IPS-NIHi11 (cell line): ENCODE measurements at places on chromosomes 11 and 22.

- no peak for DNase-seq
Measured at GRCh38 chr11:31805037-31805628, 6.0 kb downstream of the PAX6 start.

GRCh38 chr22:33111491-33111890, 53.3 kb upstream of the SYN3 start:
- DNase-seq, result no peak

GRCh38 chr22:24181996-24182899, 961 bp downstream of the SUSD2 start:
- DNase-seq, result no peak

DNA sequence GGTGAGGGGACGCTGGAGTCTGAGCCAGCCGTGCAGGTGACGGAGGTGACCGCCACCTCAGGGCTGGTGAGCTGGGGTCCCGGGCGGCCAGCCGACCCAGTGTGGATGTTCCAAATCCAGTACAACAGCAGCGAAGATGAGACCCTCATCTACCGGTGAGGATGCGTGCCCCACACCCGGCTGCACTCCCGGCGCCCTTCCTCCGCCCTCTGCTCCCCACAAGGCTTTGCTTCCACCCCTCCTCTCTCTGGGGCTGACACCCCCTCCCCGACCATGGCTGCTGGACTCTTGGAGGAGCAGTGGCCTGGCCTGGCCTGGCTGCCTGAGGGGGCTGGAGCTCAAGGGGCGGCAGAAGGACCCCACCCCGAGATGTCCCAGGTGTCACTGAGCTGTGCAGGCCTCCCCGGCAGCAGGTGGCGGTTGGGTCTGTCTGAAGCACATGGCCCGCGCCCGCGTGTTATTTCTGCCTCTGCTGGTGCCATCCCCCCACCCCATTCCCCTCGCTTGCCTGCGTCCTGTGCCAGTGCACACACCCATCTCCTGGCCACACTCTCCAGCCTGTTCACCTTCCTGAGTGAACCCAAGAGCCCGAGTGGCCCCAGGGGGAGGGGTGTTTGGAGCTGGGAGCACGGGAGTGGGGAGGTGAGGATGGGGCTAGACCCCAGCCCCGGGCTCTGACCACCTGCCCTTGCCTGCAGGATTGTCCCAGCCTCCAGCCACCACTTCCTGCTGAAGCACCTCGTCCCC, 2.2 kb downstream of the LRFN4 start:
- no peak for DNase-seq

- DNase-seq, result no peak
Measured at GRCh38 chr22:17380359-17381087, 11.3 kb downstream of the CECR2 start.

DNA sequence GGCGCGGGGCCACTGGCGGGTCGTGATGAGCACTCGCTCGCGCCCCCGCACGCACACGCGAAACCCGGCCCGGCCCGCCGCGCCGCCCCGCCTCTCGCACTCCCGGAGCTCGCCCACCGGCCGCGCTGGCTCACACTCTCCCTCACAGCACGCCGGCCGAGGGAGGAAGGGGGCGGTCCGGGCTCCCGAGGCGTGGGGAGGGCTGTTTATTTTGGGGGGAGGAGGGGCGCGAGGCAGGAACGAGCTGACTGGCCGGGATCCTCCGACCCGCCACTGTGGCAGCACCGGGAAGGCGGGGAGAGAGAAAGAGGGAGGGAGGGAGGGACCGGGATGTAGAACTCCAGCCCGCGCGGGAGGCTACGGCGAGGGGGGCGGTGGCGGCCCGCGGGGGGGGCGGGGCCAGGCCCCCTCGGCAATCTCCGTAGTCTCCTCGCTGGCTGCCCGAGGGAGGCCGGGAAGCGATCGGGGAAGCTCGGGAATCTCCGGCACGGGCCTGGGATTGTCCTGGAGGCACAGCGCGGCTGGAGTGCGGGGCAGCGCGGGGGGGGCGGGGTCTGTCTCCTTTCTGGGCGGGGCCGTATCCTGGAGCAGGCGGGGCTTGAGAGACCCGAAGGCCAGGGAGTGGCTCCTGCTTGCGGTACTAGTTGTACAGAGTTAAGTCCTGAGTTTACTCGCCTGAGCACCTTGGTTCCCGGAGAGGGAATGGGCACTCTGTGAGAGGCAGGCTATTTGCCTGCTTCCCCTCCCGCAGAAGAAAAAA, at the start of gene RBFOX2:
Gene RBFOX2, minus strand, starts transcription at position 179 of the 760 bp plus-strand sequence. CDS start 399 bp downstream, outside the sequence.
- peak; percentile 100 for DNase-seq

- no peak for DNase-seq
Measured at GRCh38 chr11:46240371-46240770, 37.1 kb upstream of the CREB3L1 start.

DNA sequence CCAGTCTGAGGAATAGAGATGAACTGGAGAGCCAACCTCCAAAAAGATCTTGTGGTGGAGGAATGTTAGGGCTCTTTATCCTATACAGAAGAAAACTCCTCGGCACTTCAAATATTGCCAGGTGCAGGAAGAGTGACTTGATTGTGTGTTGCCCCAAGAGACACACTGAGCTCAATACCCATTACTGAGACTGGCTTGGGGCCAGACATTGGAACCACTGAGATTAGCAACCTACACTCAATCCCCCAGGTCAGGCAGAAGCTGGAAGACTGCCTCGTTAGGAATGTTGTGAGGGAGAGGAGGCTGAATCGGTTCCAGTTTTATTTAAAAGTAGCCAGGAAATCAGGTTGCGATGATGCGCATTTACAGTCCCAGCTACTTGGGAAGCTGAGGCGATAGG, 2.4 kb upstream of the SGSM3 start:
- no peak for DNase-seq

DNA sequence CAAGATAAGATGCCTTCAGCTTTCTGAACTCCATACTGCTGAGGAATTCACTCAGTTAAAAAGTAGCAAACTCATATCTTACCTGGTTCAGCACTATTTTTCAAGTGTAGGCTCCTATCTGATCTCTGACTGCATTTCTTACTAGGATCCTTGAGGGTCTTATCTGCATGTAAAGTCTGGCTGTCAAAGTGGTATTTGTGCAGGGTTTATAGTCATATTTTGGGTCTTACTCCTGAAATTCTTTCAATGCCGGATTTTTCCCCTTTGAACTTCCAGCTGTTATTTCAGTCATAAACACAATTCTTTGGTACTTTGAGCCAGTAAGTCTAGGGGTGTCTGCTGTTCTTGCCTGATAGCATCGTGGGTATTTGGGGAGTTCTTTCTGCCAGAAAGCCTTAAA, 25.3 kb upstream of the NOX4 start:
- DNase-seq, result no peak

- DNase-seq, result no peak
Measured at GRCh38 chr11:94170953-94171352, 42.3 kb downstream of the PANX1 start.

DNA sequence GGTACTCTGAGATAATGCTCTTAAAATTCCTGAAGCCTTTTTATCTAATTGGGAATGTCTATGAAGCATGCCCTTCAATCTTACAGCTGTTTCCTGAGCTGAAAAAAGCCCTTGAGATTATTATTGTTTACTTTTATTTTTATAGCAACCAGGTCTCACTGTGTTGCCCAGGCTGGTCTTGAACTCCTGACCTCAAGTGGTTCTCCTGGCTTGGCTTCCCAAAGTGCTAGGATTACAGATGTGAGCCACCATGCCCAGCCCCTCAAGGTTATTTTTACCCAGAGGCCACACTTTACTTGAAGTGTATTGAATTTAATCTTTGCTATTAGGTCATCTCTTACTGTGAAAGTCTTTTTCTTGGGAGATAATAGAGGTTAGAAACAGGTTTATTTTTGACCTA, 7.0 kb upstream of the SWAP70 start:
- DNase-seq, result no peak

- no peak for DNase-seq
Measured at GRCh38 chr11:112042161-112042960, 17.2 kb downstream of the DLAT start.

DNA sequence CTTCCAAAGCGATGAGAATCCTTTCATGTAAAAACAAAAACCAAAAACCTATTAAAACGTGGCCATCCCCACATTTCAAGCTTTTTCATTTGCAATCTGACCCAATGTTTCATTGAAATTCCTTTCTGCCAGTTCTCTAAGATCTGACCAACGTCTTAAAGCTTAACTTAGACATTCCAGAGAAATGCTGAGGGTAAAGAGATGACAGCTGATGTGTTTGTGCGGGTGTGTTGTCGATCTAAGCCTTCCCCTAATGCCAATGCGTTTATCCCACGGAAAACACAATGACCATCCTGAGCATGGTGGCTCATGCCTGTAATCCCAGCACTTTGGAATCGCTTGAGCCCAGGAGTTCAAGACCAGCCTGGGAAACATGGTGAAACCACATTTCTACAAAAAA, 6.4 kb upstream of the TESMIN start:
- DNase-seq, result no peak

- no peak for DNase-seq
Measured at GRCh38 chr22:27689664-27690063, 111.9 kb downstream of the MN1 start.

- DNase-seq, result no peak
Measured at GRCh38 chr11:70468256-70469195, 70.2 kb downstream of the CTTN start.

GRCh38 chr11:6666302-6667183, 10.9 kb upstream of the DCHS1 start:
- no peak for DNase-seq

- DNase-seq, result peak; percentile 100
Measured at GRCh38 chr11:65454696-65455456, 32.3 kb downstream of the NEAT1 start.

- no peak for DNase-seq
Measured at GRCh38 chr11:65802841-65803240, 16.0 kb downstream of the OVOL1 start.

- no peak for DNase-seq
Measured at GRCh38 chr11:66864172-66864901, 7.5 kb downstream of the LRFN4 start.

DNA sequence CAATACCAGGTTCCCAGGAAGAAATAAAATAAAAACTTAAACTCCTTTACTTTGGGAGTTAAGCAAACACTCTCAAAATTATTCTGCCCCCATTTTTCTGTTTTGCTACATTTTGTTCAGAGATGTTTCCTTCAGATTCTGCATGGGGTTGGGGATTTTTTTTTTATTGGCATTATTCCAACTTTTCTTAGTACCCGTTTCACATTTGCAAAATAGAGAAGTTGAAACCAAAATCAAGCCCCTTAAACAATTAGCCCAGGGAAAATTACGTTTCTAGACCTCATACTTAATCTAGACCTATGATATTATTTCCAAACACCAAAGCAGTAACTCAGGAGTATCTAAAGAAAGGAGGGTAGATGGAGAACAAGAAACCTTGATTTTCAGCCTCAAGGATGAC, 20.6 kb upstream of the MS4A7 start:
- DNase-seq, result no peak

- DNase-seq, result no peak
Measured at GRCh38 chr22:44304354-44304753, 8.4 kb downstream of the SHISAL1 start.

GRCh38 chr22:27602390-27602789, 199.2 kb downstream of the MN1 start:
- DNase-seq, result peak; percentile 91

DNA sequence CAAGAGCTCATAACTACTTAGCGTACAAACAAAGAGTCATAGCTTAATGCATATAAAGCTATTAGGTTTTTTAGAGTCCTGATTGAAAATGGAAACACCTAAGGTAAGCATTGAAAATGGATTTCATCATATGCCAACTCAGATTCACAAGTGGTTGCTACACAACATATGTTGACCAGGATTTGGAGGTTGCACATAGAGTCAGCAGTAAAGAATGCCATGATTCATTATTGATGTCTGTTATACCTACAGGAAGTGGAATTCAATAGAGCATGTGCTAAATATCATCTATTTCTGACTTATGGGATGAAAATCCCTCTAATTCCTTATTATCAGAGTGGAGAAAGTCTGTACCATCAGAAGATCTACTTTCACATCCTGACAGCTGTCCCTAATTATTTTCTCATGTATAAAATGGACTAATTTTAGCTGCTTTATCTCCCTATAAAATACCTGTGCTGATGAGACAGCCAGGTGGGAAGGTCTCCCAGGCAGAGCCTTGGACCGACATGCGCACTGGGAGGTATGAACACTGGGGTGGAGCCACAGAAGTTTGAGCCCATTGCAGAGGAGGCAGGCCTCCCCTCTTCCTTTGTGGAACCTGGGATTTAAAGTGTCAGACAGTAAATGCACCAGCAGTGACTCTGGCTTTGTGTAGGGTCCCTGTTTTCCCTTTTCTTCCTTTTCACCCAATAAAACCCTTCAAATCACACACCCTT, 204.2 kb downstream of the AASDHPPT start:
- no peak for DNase-seq

- DNase-seq, result peak; percentile 66
Measured at GRCh38 chr11:134725716-134726639, 313.9 kb upstream of the B3GAT1 start.

DNA sequence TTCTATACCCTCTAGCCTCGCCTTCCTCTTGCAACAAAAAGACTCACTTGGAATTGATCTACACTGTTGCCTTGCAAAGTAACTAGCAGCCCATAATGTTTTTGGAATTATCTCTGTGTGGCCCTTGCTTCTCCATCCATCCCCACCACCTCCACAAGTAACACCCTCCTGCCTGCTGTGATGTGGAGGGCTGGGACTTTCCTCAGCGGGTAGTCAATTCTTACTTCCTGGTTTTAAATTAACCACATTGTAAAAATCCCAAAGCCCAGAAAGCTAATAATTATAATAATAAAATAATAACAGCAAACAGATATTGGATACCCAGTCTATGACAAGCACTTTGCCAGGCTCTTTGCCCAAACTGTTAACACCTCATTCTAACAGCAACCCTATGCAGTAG, 40.8 kb upstream of the GALNT18 start:
- no peak for DNase-seq
